ENCODE measurements at places on chromosomes 12 and 14.

DNA sequence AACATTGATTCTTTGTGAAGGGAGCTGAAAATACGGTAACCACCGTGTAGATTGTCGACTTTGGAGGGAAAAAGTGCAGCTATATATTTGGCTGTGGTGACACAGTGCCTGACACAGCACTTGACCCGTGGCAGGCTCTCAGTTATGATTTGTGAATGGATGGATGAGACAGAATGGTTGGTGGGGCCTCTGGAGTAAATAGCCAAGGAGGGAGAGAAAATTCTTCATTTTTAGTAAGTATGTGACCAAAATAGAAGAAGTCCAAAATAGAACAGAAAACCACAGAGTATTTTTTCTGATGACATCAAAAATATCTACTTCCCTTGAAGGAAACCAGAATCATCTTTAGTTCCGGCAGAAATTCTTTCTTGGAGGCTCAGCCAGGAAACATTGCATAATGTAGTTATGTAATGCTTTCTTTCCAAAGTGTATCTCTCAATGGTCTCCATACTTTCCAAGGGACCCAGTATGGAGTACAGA is 82.0 kb upstream of the WSCD2 start:
- DNase-seq = no peak

DNA sequence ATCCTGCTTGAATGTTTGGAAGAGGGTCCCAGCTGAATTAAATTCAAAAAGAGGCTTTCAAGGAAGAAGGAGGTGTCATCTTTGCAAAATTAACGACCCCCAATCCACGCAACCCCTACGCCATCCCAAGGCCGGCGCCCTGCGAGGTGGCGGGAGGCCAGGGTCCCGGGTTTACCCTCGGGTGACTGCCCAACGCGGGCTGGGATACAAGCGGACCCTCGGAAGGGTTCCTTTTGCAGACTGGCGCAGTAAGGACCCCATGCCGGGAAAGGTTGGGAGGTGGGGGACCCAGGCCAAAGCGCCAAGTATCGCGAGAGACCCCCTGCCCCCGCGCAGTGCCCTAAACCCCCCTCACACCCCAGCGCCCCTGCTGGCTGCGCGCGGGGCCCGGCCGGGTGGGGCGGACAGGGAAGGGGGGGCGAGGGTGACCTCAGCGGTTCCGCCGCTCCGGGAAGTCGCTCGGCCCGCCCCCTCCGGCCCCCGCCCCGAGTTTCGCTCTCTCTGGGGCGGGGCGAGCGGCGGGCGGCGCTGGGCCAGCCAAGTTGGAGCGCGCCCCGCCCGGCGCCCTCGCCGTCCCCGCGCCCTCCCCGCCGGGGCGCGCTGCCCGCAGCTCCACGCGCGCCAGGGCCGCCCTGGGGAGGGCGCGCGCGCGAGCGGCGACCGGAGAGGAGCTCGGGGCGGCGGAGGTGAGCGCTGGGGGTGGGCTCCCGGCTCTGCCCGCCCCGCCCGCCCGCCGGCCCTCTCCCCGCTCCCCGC is 708 bp upstream of the ZBTB42 start:
- DNase-seq = peak; percentile 93

- DNase-seq = no peak
These were observed 753.8 kb upstream of the FOXG1 start for GRCh38 chr14:28012629-28013415.

DNA sequence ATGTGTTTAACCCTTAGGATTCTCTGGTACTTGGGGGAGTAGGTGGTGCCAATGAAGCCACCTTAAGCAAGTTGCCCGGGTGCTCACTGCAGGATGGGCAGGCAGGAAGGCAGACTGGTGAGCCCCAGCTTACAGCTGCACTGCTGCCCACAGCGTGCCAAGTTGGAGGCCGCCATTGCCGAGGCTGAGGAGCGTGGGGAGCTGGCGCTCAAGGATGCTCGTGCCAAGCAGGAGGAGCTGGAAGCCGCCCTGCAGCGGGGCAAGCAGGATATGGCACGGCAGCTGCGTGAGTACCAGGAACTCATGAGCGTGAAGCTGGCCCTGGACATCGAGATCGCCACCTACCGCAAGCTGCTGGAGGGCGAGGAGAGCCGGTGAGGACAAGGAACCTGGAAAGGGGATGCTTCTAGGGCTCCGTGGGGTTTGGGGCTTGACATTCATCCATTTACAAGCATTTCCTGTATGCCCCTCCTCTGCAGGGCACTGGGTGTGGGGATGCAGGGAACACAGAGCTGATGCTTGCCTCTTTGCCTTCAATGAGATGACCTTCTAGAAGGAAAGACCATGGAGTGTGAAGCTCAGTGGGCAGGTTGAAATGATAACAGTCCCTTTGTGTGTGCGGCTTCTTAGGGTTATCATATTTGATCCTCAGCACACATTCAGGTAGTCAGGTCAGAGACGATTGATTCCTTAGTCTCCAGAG is 12.4 kb downstream of the KRT7 start:
- DNase-seq = peak; percentile 67

DNA sequence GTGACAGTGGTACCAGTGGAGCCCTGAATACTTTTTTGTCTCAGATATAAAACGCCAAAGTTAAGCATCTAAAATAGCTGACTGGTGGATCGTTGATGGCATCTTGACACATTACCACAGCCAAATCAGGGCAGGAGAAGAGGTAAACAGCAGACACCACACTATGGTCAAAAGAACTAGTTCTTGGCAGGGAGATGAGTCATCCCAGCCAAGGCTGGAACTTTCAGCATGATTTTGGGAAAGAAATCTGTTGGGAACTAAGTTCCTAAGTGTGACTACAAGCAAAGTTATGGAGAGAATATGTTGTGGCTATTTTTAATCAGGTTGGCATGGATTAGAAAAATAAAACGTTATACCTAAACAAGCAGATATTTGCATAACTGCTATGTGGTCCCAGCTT is 36.9 kb downstream of the LGR5 start:
- DNase-seq = no peak

Data from psoas muscle (tissue), 8 donors.